ENCODE measurements at places on chromosomes 4 and X.
A peak's percentile ranks its signal among the peaks of the same experiment; 100 is the strongest.

DNA sequence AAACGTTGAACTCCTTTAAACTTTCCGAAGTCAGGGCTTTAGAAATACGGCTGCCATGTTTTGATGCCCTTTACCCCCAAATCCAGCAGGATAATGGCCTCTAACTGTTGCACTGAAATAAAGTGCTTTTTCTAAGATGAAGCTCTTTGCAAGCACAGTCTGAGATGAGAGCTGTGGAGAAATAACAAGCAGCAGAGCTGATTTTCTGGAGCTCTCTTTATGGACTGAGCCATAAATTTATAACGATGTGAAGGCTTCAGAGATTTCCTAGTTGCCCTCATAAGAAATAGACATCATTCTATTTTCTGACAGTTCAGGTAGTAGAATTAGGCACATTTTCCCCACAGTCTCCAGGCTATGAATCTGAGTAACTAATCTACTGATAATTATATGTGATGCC, 567.3 kb downstream of the PDHA2 start:
- no peak for DNase-seq

GRCh38 chr4:163495900-163496299, 1.4 kb downstream of the TMA16 start:
- no peak for DNase-seq

DNA sequence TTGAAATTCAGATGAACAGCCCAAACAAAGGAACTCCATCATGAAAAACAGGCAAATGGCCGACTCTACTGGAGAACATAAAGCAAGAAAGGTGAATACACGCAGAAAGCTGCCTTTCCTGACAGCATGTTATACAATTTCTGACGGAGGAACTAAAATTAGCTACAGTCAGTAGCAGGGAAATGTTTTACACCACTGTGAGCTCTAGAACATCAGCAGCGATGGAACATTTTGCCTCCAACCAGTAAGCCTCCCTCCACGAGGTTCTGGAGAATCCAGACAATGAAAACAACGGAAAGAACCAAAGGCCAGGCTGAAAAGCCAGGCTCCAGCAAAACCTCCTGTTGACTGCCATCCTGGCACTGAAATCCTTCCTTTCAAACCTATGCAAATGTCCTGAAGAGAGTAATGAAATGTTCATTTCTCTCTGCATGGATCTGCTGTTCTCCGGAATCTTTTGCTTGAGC, 78.9 kb downstream of the IRF2 start:
- no peak for DNase-seq

DNA sequence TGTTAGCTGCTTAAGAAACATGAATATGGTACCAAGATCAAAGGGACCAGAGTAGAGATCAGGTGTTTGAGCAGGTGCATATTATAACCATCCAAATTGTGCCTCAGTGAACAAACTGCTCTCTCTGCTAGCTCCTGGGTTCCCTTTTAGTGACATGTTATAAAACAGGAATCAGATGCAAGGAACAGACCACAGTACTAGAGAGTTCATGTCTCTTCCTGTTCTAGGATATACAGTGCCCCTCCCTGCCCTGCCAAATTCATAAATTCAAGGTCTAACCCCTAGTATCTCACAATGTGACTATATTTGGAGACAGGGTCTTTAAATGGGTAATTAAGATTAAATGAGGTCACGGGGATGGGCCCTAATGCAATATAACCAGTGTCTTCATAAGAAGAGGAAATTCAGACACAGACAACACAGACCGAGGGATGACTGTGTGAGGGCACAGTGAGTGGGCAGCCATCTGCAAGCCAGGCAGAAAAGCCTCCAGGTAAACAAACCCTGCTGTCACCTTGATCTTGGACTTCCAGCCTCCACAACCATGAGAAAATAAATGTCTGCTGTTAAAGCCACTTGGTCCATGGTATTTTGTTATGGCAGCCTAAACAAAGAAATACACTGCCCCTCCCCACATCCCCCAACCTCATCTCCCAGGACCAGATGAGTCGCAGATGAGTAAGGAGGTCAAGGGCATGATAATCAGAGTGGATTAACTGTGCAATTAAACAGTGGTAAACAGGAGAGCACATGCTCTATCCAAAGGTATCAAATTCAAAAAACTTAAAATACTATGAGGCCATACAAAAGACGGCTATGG, 82.5 kb downstream of the RBM47 start:
- no peak for DNase-seq

GRCh38 chr4:170047771-170048354, 21.7 kb upstream of the MFAP3L start:
- peak; percentile 43 for DNase-seq

DNA sequence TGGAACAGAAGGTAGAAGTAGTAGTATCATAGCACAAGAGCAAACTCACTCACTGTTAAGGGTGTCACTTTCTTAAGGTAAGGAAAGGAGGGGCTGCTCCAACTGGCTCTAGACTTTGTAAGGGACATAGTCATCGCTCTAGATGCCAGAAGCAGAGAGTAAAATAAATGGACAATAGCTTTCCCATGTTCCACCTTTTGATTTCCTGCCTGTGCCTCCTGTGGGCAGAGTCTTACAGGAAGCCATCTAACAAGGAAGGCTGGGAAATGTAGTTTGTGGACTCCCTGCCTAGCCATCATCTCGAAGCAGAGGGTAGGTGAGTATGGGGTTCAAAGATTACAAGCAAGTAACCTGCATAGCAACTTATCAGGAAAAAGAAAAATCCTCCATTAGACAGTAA, 1.7 kb upstream of the METTL14 start:
- DNase-seq = no peak

GRCh38 chr4:136036744-136037143, 1495.5 kb downstream of the PCDH18 start:
- peak; percentile 18 for DNase-seq

DNA sequence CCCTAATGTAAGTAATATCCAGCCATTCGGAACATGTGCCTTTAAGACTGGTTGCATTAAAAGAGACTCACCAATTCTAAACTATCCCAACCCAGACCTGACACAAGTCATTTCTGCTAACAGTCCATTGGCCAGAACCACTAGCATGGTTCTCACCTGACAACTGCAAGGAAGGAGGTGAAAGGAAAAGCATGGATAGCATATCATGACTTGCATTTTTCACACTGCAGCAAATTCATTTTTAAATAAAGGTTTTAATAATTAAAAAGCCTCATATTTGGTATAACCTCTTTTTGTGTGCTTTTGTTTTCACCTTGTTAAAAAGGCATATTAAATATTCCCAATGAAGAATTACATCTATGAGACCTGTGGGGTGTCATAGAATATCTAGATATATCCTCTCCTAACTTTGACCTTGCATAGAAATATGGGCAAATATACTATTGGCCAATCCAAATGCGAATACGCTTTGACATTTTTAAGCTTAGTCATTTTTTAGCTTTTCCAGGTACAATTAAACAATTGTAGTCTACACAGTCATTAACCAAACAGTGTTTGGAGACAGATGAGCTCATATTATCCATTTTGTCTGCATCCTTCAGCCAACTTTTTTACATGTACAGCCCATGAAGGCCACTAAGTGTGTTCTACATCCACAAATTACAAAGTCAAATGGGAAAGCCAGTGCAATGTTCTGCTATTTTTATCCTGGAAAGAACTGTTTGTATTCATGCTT, 295.3 kb downstream of the PDGFC start:
- DNase-seq = no peak

- no peak for DNase-seq
These were observed 180.6 kb upstream of the NUDT6 start for GRCh38 chr4:123102897-123103471.

DNA sequence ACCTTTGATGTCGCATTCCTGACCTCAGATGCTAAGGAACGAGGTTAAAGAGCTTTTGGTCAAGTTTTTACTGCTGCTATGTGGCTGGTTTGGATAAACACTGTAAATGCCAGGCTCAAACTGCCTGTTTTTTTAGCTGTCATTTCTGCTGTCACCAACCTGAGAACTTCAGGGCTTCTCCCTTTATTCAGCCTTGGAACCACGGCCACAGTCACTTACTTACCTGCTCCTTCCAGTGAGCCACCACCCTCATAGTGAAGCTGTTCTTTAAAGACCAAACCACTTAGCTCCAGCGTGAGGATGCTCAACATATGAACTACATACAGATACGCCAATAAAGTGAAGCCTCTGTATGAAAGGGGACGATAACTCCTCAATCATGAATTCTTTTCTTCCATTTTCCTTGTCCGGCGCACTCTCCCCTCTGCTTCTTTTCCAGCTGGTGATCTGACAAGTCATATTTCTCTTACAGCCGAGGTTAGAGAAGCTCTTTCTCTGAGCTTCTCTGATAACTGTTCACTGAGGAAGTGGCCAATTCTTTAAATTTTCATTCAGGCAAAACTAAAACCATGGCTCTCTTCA, 152.8 kb upstream of the ANK2 start:
- no peak for DNase-seq

- peak; percentile 7 for DNase-seq
These were observed 37.0 kb downstream of the IRS4 start for GRCh38 chrX:108699368-108699767.

DNA sequence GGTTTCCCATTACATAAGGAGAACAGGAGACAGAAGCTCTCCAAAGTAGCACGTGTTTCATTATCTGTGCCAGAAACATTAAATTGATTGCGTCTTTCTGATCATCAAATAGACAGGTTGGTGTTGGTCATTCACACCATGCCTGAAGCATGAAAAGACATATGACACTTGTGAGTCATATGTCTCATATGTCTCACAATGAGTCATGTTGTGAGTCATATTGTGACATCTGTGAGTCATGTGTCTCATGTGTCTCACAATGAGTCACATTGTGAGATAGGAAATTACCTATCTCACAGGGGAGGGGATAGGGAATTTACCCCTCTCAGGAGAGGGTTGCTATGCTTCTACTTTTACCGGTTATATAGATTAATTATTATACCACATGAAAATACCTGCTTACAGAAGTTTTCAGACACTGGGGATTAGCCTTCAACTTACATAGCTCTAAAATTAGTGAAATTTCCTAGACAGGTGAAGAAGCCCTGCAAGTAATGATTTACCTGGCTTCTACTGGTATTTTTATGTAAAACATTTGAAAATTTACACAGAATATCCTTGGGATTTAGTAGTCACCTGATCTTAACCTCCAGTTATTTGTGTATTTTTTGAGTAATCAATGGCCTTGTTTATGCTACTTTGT, 80.8 kb downstream of the NPFFR2 start:
- DNase-seq = no peak

DNA sequence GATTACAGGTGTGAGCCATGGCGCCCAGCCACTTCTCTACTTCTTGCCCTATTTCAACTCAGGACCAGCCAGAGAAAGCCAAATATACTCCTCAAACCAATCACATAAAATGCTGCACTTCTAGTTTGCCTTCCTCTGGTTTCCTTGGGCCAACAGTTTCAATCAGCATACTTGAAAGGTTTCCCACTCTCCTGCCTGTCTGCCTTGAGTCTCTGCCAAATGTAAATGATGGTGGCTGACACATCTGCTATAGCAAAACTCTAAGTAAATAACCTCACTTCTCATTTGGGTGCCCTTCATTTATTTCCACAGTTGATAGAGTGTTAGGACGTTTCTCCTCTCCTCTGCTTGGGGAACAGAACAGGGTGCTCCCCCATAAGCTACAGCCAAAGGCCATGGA, 36.4 kb upstream of the PPA2 start:
- no peak for DNase-seq

DNA sequence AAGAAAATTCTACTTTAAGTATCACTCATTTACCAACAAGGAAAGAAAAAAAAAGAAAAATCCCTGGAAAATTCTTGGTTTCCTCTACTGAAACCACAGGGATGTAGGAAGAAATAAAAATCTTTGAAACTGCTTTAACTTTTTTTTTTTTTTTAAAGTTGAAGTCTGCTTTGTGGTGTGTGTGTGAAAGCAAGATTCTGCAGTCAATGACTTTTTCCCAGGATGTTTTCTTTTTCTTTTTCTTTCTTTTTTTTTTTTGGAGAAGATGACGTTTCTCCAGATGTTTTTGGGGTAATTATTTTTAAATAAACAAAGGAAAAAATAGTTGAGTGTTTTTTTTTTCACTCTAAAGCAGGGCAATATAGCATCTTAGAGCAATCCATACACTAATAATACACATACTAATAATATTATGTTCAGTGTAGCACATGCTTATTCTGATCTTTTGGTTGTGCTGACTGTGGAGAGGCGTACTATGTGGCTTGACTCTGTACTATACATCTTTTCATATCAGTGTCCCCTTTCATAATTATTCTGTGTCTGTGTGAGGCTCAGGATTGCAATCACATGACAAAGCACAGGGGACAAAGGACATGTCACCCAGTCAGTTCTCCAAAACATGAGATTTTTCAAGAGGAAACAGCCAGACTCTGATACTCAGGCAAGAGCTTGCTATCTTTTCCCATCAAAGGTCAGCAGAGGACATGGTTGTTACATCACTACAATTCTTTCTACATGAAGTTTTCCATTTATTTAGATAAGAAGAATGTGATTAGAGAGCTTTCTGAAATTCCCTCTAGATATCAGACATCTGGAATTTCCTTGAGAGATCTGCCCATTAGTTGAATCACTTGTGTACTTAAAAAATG, 111.0 kb downstream of the PDE5A start:
- no peak for DNase-seq

- DNase-seq = peak; percentile 26
These were observed 335.8 kb upstream of the SFRP2 start for GRCh38 chr4:154124539-154125255.

GRCh38 chrX:139832718-139833309, 100.0 kb downstream of the ATP11C start:
- DNase-seq = no peak

- DNase-seq = no peak
These were observed at the start of gene PRDM8 for GRCh38 chr4:80196922-80197573. Gene PRDM8 (plus strand): TSS chr4:80197503. CDS start chr4:80200081, 2,578 bp downstream.

- no peak for DNase-seq
These were observed 244.8 kb upstream of the NOCT start for GRCh38 chr4:138770818-138771217.

DNA sequence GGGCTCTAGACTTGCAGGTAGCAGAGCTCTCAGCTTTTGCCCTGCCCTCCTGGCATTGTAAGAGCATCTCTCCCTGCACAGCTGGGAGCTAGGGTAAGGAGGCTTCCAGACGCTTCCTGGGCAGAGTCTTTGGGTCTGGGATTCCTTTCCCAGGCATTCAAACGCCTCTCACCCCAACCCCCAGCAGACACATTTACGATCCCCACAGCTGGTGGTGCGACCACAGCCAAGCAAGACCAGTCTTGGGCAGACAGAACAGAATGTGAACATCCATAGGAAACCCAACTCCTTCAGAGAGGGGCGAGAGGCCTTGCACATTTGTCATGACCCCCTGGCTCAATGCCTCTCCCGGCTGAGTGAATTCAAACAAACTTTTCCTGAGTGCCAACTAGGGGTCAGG, 38.1 kb upstream of the CD99L2 start:
- no peak for DNase-seq

DNA sequence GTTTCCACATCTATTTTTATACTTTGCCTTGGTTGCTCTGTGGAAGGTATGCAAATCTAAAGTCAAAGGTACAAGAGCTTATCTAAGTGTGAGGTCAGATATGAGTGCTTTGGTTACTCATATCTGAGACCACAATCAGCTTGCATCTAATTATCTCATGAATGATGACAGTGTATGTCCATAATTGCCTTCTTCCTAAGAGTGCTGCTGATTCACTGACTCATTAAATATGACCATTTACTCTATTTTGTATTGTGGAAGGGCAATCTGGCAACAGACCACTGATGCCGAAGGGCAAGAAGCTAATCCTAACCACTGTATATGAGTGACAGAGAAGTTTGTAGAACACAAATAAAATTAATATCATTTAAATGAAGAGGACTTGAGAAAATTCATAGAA, 1190.2 kb upstream of the AGA start:
- DNase-seq = no peak

- DNase-seq = no peak
These were observed 63.1 kb upstream of the KLHL13 start for GRCh38 chrX:118179718-118180117.

- no peak for DNase-seq
These were observed 163.5 kb upstream of the TLL1 start for GRCh38 chr4:165709516-165709915.

Data from smooth muscle cell of the brain vasculature (primary cell).